Esophagus squamous epithelium (tissue), 5 donors: ENCODE measurements at places on chromosomes 7 and 10.

DNA sequence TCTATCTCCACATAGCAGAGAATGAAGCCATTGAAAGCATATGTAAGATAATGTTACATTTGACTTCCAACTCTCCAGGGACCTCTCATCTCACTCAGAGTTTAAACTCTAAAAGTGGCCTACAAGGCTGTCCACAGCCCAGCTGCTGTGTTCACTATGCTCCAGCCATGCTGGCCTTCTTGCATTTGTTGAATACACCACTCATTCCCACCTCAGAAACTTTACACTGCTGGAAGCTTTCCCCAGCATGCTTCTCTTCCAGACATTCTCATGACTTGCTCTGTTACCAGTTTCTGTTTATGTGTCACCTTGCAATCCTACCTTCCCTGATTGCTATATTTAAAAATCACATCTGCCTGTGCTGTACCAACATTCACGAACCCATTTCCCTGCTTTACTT, 167.2 kb downstream of the WNT2 start:
- DNase-seq: no peak

DNA sequence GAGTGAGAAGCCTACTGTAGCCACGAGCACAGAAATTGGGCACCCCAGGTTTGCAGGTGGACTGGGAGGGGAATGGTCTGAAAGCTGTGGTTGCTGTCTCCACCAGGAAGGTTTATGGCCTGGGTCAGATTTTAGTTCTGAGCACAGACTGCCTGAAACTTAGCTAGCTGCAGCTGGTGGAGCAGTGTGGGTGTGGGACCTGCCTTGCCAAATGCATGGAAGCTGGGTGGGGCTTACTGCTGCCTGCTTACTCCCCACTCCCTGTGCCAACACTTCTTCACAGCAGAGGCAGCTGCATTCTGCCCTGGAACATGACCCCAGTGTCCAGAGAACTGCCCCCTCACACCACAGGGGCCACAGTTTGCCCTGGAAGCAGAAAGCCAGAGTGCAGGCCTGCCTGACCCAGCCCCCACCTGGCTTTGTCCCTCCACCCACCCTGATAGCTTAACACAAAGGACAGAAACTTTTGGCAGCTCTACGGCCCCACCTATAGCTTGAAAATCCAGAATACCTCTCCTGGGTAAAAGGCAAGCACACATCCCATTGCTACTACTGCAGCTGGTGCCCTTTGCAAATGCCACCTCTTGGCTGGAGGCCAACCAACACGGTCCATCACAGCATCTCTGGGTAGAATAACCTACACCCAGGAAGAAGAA, 281.6 kb downstream of the AGMO start:
- no peak for DNase-seq

- DNase-seq: no peak
Measured at GRCh38 chr7:50502001-50502684, 52.0 kb upstream of the FIGNL1 start.

DNA sequence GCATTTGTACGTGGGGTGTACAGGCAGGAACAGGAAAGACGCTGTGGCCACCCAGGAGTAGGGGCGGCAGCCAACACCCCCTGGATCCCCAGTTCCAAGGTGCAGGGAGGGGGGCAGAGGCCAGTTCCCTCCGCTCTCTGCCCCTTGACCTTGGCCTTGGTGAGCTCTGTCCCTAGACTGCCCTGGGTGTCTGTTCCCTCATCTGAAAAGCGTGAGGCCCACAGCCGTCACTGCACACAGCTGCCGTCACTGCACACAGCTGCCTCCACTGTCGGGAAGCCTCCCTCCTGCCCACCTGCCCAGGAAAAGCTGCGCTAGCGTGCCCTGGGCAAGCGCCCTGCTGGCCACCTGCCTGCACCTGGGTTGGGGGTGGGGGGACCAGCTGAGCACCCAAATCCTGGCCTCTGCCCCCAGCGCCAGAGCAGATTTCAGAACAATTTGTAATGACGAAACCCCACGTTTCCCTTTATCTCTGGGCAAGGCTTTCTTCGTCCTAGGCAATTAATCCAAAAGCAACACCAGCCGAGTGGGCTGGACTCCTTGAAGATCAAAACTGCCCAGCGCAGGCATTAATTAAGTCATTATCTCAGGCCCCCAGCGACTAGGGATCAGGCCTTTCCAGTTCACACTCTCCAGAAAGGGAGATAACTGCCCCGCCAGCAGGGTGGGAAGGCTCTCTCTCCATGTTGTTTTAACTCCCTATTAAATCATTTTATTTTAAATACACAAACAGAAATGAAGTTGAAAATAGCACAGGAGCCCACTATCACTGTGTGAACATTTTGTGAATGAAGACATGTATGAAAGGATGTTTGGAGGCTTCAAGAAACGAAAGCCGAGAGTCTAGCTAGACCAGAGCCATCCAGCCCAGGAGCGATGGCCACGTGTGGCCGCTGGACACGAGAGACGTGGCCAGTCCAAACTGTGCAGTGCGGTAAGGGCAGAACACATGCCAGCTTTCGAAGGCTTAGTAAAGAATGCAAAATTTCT, 4.0 kb upstream of the PDGFA start:
- no peak for DNase-seq

GRCh38 chr7:123847868-123848267, 2.9 kb downstream of the HYAL4 start:
- DNase-seq: no peak

GRCh38 chr10:21511946-21512572, 13.4 kb downstream of the SKIDA1 start:
- no peak for DNase-seq

GRCh38 chr7:6394114-6394513, 53.6 kb downstream of the DAGLB start:
- no peak for DNase-seq

DNA sequence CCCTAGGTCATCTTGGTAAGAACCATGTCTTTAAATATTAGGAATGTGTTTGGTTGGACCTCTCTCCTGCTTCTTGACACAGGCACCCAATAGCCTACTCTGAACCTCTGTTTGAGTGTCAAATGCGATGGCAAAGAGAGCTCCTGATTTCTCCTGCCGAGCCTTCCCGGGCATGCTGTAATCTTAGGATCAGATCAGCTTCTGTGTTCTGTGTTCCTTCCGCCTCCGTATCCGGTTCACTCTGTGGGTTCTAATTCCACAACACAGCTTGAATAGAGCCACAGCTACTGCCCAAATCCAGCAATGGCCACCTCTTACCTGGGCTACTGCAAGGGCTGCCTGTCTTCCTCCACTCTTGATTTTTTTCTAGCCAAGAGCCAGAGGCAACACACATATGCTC, 165.2 kb upstream of the TNS3 start:
- DNase-seq: no peak

GRCh38 chr7:45578467-45578866, 4.3 kb downstream of the ADCY1 start:
- no peak for DNase-seq

DNA sequence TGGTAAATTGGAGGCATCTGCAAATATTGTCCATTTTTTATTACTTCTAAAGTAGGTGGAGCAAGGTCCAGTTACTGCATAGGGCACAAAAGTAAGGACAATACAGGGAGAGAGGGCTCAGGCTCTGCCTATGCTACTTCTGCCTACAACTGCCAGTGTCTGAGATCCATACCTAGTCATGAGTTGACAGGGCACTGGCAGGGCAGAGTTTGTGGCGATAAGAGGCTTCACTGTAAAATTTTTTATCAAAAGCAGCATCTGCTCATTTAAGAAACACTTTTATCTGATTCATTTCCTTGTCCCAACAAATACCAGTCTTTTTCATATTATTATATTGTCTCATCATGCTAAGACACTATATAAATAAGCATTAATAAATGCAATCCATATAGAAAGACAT, 178.0 kb downstream of the LRRN3 start:
- no peak for DNase-seq

DNA sequence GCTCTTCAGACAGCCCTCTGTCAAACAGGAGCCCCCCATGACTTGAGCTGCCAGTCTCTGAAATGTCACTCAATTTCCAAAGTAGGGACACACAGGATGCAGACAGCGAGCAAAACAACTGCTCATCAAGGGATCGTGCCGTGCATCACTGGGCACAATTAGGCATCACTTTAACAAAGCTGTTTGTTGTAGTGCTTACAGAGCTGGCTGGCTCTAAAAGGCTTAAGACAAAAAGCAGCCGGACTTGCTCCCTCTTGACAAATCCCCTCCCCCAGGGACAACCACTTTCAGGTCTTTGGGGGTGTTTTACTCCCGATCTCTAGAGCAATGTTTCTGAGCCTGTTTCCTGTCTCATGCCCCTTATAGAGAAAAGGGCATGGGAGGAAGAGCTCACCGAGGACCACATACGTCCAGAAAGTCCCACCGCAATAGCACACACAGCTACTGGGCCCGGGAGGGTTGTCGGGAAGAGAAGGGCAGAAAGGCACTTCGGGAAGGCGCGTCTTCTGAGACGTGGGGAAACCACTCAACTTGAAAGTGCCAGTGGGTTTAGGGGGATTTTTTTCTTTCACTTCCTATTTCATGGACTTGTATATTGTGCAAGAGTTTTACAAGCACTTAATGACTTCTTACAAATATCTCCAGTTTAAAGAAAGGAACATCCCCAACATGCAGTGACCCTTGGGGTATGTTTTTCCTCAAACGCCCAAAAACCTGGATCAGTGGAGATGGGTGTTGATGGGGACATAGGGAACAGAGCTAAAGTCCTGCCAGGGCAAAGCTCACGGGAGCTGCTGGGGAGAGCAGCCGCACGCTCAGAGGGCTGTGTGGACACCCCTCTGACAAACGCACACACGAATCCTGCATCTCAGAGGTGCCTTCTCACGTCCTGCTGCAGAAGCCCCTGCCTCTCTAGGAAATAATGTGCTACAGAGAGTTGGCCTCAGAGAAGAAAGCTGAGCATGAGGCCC, 27.1 kb downstream of the LRRC20 start:
- no peak for DNase-seq

DNA sequence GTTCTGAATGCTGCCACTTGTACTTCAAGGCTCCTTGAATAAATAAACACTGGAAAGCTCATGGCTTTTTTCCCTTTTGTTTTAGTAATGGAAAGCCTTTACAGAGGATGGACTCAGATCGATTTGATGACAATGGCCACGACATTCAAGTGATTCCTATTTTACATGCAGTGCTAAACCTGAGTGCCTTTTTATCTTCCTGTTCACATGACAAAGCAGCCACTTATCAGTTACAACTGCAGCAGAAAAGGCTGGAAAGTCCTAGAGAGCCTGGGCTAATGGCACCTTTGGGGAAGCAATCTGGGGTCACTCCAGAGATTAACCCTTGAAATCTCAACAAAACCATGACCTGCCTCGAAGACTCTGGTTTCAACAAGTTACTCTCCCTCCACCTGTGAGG, 249.0 kb upstream of the AUTS2 start:
- DNase-seq: no peak

DNA sequence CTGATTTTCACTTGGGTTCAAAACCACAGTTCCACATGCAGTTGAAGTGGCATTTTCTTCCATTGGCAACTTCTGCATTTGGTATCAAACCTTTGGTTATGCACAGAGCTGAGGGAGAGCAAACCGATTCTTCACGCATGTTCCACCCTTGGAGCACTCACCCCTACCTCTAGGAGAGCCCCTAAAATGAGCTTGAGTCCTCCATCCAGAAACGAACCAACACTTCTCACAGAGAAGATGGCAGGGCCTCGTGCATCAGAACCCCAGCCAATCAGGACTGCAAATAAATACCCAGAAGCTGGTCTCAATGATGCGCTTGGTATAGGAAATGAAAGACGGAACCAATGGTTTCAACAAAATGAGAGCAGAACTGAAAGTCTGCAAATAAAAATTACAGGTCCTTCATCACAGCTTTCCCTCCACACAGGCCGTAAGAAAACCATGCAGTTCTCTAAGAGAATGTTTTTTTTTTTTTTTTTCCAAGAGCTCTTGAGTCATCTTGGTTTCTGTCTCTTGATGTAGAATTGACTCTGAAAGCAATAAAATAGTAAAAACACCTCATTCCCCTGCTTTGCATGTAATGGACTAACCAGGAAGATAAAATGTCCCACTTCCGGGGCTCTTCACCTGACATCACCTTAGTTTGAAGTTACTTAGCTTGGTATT, 23.9 kb downstream of the KLF6 start:
- DNase-seq: no peak

DNA sequence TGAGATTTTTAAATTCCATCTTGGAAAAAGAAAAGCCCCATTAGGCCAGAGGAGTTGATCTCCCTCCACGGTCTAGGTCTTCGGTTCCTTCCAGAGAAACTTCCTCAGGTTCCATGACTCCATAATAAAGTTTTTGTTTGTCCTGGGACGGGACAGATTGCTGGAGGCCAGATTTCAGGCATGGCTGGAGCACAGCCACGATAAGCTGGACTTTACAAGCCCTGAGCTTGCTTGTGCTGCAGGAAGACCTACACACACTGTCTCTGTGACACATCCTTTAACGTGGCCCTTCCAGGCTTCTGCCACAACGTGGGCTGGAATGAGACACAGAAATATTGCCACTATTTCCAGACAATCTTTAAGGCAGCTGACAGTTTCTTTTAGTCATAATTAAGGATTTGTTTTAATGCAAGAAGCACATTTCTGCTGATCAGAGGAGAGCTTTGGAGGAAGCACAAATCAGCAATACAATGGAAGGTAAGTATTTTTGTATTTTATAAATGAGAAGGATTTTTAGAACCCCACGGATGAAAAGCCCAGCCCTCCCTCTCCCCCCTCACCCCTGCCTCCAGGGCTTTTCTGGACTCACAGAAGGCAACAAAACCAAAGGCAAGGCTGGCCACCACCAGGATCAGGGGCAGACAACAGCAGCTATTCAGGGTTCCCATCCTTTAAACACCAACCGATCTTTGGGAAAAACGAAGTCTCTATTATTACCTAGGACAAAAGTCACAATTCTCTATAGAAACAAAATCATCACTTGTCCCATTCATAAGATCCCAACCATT, 6.5 kb downstream of the CTBP2 start:
- no peak for DNase-seq

DNA sequence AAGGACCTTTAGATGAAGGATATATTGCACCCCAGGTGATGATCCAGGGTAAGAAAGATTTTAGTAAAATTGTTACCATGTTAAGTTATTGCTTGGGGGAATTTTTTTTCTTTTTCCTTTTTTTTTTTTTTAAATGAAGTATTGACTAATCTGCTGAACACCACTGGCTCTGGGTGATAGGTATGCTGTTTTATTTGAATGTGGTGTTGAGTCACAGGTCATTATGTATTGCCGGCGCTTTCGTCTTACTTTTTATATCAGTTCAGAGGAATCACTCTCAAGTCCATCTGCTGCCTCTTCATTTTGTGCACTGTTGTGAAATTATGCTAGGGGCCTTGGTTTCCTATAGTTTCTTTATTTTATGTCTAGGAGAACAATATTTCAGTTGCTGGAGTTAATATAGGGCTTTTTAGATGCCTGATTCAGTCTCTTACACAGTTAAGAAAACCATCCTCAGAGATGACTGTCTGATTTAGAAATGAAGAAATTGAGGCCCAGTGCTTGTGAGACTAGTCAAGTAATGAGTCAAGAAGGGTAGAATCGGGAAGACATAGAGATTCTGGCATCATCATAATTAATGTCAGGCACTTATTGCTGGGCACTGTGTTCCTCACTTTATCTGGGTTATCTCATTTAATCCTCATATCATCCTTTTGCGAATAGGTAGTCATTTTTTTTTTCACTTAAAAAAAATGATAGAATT, 38.7 kb downstream of the NRF1 start:
- DNase-seq: no peak
